ENCODE measurements at places on chromosomes 16 and 17. TPM values are rescaled to one million over a fixed set of nuclear protein-coding genes. Genes with fewer than 3 reads are reported as not detected.
A peak's percentile ranks its signal among the peaks of the same experiment; 100 is the strongest.

DNA sequence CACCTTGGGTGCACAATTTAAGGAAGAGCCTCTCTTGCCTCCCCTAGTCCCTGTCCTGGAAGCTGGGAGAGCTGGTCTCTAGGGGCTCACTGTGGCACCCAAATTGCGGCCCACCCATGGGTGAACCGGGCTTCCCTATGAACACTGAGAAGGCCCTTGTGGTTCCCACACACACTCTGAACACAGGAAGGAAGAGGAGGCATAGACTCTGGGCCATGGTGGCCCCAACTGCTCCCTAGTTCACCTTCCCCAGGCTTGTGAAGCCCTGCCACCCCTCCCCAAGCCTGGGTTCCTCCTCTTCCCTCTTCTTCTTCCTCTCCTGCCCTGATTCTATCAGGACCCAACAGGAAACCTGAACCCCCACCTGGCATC, 10.5 kb downstream of the SREBF1 start:
- no peak for DNase-seq

- no peak for DNase-seq
These were observed 28.2 kb downstream of the ORC6 start for GRCh38 chr16:46717692-46718091.

DNA sequence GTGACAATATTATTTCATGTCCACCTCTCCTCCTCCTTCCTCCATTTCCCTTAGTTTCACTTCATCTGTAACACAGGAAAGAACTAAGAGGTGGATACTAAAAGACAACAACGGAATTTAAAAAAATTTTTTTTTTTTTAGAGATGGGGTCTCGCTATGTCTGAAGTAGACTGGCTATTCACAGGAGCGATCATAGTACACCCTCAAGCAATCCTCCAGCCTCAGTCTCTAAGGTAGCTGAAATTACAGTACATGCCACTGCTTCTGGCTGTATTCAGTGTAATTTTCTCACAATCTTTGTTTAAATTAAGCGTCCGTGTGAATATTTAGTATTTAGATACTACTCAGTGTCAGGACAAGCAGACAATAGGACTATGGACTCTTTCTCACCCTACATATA, 35.6 kb downstream of the FBXL20 start:
- no peak for DNase-seq

- peak; percentile 86 for DNase-seq
These were observed 8.9 kb upstream of the TIMP2 start for GRCh38 chr17:78933959-78934568.

- DNase-seq, result no peak
These were observed 139.2 kb downstream of the TOX3 start for GRCh38 chr16:52407778-52408177.

DNA sequence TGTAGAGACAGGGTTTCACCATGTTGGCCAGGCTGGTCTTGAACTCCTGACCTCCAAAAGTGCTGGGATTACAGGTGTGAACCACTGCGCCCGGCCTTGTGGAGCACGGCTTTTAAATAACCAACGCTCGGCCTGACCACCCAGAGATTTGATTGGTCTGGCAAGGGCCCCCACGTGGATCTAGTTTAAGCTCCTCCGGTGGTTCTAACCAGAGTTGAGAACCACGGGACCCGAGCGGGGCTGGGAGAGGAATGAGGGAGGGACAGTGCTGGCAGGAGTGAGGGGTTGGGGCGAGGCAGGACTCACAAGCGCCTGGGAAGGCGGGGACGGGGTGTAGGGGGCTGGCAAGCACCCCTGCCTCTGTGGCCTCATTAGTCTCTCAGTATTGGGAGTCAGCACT, 3.0 kb downstream of the NLRC3 start:
- DNase-seq, result no peak

GRCh38 chr17:49676276-49676868, 1.5 kb downstream of the SPOP start:
- no peak for DNase-seq

DNA sequence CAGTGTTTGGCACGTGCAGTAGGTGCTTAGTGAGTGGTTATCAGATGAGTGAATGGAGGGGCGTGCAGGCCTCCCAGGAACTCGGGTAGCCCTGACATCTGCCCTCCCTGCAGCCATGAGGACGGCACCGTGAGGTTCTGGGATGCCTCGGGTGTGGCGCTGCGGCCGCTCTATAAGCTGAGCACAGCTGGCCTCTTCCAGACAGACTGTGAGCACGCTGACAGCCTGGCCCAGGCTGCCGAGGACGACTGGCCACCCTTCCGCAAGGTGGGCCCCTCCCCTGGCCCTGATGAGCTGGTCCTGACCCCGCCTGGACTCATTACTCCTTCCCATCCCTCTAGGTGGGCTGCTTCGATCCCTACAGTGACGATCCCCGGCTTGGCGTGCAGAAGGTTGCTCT, 11.1 kb downstream of the LLGL1 start:
- no peak for DNase-seq

DNA sequence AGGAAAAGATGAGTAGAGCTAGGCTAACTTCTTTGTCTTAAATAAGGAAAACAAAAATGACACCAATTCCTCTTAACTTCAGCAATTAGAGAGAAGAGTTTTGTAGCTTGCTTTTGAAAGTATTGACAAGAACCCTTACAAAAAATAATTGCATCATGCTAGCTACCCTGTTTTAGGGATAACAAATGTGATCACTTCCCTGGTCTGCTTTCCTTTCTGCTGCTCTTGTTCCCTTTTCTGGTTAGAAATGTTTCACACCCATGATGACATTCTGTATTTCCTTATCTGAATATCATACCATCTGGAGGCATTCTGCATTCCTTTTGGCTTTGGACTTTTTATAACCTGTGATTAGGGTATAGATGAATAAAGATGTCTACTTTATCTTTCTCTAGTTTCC, 9.9 kb upstream of the SMIM36 start:
- DNase-seq, result no peak

- DNase-seq, result no peak
These were observed 166.5 kb upstream of the PLCG2 start for GRCh38 chr16:81612351-81613163.

DNA sequence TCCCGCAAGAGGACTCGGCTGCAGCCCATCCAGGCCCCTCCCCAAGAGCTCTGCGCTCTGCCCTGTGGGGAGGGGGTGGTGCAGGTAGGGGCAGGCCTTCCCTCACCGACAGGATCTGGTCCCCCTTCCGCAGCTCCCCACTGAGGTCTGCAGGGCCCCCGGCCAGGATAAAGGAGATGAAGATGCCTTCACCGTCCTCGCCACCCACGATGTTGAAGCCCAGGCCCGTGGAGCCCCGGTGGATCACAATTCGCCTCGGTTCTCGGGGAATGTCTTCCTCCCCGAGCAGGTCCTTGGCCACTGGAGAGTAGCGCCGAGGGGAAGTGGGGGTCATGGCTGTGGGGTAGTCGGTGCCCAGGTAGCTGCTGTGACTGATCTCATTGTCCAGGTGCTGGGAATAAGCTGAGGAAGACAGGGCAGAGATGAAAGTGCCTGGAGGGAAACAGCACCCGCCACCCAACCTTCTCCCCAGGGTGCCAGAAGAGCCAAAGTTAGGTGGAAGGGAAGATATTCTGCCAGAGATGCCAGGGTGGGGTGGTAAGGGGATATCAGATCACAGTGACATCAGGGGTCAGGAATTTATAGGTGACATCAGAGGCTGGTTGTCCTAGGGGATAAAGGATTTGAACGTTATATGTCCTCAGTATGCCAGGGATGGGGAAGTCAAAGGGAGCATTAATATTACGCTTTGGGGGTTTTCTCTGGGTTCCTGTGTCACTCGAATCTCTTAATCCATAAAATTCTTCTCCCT, 17.7 kb upstream of the ASGR1 start:
- no peak for DNase-seq

DNA sequence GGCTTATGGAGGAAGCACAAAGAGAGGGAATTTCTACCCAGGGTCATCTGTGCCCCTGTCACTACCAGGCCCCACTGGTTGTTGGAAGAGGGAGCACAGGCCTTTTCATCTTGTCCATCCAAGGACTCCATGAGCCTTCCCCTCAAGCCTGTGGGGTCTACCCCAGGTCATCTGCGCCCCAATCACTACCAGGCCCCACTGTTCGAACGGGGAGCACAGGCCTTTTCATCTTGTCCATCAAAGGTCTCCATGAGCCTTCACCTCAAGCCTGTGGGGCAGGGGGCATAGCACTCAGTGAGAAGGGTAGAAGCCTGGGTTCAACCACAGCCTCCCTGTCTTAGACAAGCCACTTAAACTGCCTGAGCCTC, 101.5 kb upstream of the CDH5 start:
- DNase-seq, result no peak

DNA sequence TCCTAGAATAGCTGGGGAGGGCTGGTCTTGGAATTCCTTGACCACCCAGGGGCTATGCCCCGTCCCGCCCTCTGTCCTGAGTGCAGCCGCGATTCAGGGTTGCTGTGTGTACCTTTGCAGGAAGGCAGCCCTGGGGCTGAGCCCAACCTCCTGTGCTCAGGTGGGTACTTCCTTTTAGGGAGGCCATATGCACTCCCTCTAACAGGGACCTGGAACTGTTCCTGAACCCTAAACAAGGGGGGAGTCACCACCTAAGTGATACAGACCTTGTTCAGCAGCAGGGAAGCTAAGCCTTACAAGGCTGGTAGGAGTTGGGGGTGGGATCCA, 24.6 kb downstream of the LLGL2 start:
- no peak for DNase-seq

DNA sequence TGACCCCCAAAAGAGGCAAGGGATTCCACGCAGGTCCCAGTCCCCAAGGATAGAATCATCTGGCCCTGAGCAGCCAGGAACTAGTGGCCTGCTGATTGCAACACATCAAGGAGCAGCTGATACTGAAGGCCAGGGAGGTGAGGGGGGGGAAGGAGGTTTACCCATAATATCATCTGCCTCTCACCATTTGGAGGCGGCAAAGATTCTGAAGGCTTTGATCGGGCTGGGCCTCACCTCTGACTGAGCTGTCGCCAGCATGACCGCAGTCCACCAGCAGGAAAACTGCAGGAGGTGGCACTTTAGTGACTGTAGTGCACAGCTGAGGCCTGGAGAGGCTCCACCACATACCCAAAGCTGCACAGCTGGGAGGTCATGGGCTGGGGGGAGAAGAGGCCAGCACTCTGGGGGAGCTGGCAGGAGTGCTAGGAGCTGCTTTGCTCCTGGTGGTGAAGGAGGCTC, 20.5 kb upstream of the ITGA3 start:
- no peak for DNase-seq

GRCh38 chr16:30382111-30382881, at the start of gene SEPTIN1:
TSS of gene SEPTIN1 (minus strand) at chr16:30382561. CDS start at chr16:30382542, 19 bp downstream.
- DNase-seq, result no peak

DNA sequence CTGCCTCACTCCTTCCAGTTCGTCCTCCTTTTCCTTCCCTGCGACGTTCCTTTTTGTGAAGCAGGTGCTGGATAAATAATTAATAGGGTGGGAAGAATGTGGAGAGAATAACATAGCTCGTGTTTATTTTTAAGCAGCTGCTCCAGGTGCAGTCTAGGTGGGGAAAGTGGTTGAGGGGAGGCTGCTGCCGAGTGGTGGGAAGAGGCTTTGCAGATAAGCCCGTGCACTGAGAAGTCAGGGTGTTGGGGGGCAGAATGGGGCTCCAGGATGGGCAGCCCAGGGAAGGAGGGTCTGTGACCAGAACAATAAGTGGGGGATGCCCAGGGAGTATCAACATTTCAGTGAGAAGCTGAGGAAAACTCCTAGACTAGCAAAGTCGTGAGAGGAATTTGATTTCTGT, 300.5 kb downstream of the CPPED1 start:
- no peak for DNase-seq

- DNase-seq, result no peak
These were observed 5.0 kb downstream of the MLLT6 start for GRCh38 chr17:38709864-38710603.

GRCh38 chr16:88442727-88443576, 10.1 kb upstream of the ZFPM1 start:
- peak; percentile 46 for DNase-seq

GRCh38 chr17:9167379-9167778, 146.1 kb downstream of the NTN1 start:
- no peak for DNase-seq

GRCh38 chr17:64533784-64534183, 27.0 kb downstream of the CEP95 start:
- DNase-seq, result no peak

Gene C17orf100
- total RNA-seq, result 0.65 TPM

Gene ENPP7
- not detected for total RNA-seq

Gene YBX2
- 0.65 TPM for total RNA-seq

Gene ATP2C2
- 1.3 TPM for total RNA-seq

Gene PPY
- not detected for total RNA-seq

Gene SCIMP
- 4.1 TPM for total RNA-seq

Gene KRT36
- total RNA-seq, result not detected

Gene CRYBA1
- total RNA-seq, result not detected

Gene PRR14
- 21.5 TPM for total RNA-seq

Gene SLC38A8
- not detected for total RNA-seq

Gene IRX5
- total RNA-seq, result not detected

Gene CCL4L2
- total RNA-seq, result 3.1 TPM
